ENCODE measurements at places on chromosomes 1 and 21.

DNA sequence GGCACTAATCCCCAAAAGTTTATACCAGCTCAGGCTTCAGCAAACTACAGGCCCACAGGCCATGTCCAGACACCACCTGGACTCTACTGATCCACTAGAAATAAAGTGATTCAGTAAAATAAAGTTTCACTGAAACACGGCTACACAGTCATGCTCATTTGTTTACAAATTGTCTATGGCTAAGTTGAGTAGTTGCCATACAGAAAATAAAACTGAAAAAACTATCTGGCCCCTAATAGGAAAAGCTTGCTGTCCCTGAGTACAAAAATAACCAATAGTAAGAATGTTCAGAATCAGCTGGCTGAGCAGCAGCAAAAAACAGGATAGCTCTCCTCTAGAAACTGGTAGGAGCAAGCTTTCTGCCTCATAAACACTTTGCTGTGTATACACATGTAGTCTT lies 221.5 kb downstream of the RERE start:
- no peak for DNase-seq

GRCh38 chr21:43932005-43932404 lies 67.0 kb downstream of the AGPAT3 start:
- no peak for DNase-seq

DNA sequence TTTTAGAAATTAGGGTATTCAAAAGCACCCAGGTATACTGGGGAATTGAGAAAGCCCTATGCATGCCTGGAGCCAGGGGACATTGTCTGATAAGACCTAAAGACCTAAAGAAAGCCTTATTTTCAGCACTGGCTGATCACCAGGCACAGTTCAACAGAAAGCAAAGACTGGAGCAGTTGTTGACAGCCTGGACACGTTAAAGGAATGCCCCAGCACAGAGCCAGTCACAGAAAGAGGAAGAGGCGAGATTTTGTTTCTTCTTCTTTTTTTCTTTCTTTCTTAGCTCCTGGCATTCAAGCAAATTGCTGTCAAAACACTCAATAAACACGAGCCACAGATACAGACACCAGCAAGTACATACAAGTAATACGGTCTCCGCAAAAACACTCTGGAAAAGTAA lies 40.4 kb downstream of the RNF187 start:
- DNase-seq = no peak

- DNase-seq = no peak
Measured at GRCh38 chr1:159937054-159937750, 8.2 kb downstream of the IGSF9 start.

- no peak for DNase-seq
Measured at GRCh38 chr1:234716908-234717375, 107.0 kb upstream of the IRF2BP2 start.

- no peak for DNase-seq
Measured at GRCh38 chr21:37032293-37032692, 25.8 kb downstream of the RIPPLY3 start.

- DNase-seq = no peak
Measured at GRCh38 chr1:155006601-155007101, 4.0 kb downstream of the ZBTB7B start.

- DNase-seq = no peak
Measured at GRCh38 chr1:205069371-205070125, 14.7 kb downstream of the TMEM81 start.

DNA sequence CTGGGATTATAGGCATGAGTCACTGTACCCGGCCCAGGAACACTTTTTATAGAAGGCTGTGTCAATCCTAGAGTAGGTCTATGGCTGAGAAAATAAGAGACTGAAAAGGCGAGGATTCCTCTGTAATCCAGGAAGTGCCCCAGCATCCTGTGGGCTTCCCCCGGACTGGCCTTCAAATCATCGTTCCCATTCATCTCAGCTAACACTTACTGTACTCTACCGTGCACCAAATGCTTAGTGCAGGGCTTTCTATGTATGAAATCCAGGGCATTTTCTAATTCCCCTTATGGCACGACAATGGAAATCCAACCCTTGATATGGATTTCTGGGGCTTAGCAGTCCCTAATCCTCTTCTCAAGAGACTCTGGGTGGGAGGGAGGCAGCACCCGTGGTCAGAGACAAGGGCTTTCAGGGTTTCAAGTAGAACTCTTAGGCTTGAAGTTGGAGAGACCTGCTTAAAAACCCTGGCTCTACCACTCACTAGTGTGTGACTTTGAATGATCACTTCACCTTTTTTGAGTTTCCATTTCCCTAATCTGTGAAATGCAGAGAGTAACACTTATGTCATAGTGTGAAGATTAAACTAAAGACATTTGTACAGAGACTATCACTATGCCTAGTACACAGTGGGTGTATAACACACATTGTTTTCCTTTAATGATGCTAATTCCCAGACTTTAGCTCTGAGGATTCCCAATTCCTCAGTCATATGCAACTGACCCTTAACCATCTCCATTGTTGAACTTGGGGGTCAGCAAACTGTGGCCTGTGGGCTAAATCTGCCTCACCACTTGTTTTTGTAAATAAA lies 20.3 kb downstream of the MECR start:
- no peak for DNase-seq

- no peak for DNase-seq
Measured at GRCh38 chr1:226063977-226064815, 1.7 kb downstream of the H3-3A start.

DNA sequence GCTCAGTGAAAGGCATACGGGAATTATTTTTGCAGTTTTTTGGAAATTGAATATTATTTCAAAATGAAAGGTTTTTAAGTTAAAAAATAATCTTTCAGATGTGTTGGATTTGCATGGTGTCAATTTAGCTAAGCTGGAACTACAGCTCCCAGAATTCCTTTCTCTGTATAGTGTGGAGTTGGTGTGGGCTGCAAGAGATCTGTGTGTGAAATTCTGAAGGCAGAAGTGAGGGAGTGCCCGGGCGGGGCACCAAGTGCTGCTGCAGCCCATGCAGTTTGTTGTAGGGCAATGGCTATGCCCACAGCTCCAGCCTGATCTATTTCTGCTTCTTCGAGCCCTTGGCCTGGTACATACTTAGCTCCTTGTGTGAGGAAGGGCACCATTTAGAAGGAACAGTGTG lies 60.5 kb upstream of the CSF1 start:
- no peak for DNase-seq

DNA sequence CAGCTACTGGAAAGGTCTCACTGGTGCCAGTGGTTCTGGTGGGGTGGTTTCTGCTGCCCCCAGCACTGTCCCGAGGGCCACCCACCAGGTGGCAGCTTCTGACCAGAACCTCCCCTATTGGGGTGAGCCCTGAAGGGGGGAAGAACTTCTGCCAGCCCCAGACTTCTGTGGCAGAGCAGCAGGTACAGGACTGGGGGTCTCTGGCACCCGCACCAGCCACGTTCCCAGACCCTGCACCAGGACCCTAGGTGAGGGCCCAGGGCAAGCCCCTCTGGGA lies 1.6 kb downstream of the PUSL1 start:
- no peak for DNase-seq

DNA sequence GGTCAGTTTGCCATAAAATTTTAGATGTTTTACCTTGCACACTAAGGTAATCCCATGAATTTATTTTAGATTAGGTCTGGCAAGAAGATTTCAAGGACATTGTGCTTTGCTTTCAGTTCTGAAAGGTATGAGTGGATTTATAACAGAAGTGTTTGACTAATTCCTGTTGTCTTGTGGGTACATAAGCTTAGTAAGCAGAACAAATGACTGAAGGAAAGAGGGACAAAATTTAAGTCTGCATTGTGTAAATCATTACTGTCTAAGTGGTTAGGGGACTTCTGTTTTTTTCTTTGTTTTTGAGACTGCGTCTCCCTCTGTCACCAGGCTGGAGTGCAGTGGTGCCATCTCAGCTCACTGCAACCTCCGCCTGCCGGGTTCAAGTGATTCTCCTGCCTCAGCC lies 60.1 kb downstream of the PKN2 start:
- no peak for DNase-seq

- no peak for DNase-seq
Measured at GRCh38 chr1:234694661-234695060, 84.7 kb upstream of the IRF2BP2 start.

GRCh38 chr1:34529935-34530859 lies 224.7 kb upstream of the GJB5 start:
- no peak for DNase-seq

GRCh38 chr1:89698020-89698560 lies 65.2 kb downstream of the LRRC8C start:
- no peak for DNase-seq

- no peak for DNase-seq
Measured at GRCh38 chr1:86382878-86383277, 13.2 kb downstream of the ODF2L start.

- no peak for DNase-seq
Measured at GRCh38 chr1:156505679-156506298, 5.2 kb upstream of the MEF2D start.

GRCh38 chr1:97137862-97138514 lies 416.4 kb downstream of the PTBP2 start:
- DNase-seq = no peak

GRCh38 chr1:153368495-153368894 lies 6.9 kb downstream of the S100A12 start:
- no peak for DNase-seq

- DNase-seq = no peak
Measured at GRCh38 chr1:200899954-200900867, 5.5 kb downstream of the INAVA start.

GRCh38 chr1:24990779-24991641 lies 60.9 kb upstream of the RUNX3 start:
- DNase-seq = no peak

GRCh38 chr1:248670003-248670402 lies 14.7 kb upstream of the OR2T27 start:
- DNase-seq = no peak

GRCh38 chr1:162191396-162192305 lies 122.2 kb downstream of the NOS1AP start:
- no peak for DNase-seq

- DNase-seq = no peak
Measured at GRCh38 chr1:1915911-1916840, 1.1 kb downstream of the CALML6 start.

- DNase-seq = no peak
Measured at GRCh38 chr21:42467140-42467983, 28.7 kb downstream of the RSPH1 start.

GRCh38 chr1:214683621-214684020 lies 80.6 kb downstream of the CENPF start:
- no peak for DNase-seq

DNA sequence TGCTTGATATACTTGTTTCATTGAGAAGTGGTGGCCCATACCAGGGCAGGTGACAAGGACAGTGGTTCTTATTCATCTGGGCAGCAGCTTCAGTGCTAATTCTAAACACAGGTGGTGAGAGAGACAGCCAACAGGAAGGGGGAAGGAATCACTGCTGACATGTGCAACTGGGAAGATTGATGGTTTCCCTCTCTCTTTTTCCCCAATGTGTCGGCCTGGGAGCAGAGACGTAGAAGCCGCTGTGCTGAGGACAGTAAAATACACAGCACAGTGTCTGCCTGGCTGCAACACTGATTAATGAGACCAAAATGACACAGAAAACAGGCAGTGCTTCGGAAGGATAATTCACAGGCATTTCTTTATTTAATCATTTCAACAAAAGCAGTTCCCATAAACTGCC lies 48.8 kb downstream of the WARS2 start:
- no peak for DNase-seq

- no peak for DNase-seq
Measured at GRCh38 chr1:159675046-159675445, 39.3 kb downstream of the CRP start.

- DNase-seq = no peak
Measured at GRCh38 chr1:207959141-207959825, 48.4 kb upstream of the CD34 start.

- no peak for DNase-seq
Measured at GRCh38 chr1:109242387-109242786, 7.0 kb upstream of the CELSR2 start.

GRCh38 chr1:247387565-247387964 lies 28.4 kb upstream of the NLRP3 start:
- no peak for DNase-seq

GRCh38 chr1:4702464-4702863 lies 48.1 kb downstream of the AJAP1 start:
- no peak for DNase-seq

GRCh38 chr1:154810571-154810970 lies 59.5 kb downstream of the KCNN3 start:
- DNase-seq = no peak

GRCh38 chr1:205800427-205800826 lies 12.6 kb downstream of the SLC41A1 start:
- no peak for DNase-seq

- no peak for DNase-seq
Measured at GRCh38 chr1:76090283-76091203, 16.0 kb downstream of the ST6GALNAC3 start.

GRCh38 chr1:204132718-204133117 lies 19.1 kb downstream of the ETNK2 start:
- no peak for DNase-seq

DNA sequence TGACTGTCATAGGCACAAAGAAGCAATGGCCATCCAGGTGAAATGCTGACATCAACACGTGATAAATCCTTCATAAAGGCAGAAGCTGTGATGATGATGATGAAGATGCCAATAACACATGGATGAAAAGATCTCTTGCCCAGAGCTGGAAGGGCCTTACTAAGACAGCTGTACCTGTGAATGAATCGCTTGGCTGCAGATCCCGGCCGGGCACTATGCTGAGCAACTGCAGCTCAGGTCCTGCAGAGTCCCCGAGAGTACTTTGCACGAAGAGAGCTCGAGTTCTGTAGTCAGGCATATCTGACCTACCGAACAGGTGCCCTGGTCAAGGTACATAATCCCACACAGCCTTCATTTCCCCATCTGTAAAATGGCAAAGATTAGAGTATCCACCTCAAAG lies 48.8 kb downstream of the PGBD5 start:
- DNase-seq = no peak

- no peak for DNase-seq
Measured at GRCh38 chr1:86906419-86906818, 7.5 kb downstream of the SELENOF start.

GRCh38 chr1:203252678-203253077 lies 23.2 kb upstream of the CHIT1 start:
- no peak for DNase-seq

DNA sequence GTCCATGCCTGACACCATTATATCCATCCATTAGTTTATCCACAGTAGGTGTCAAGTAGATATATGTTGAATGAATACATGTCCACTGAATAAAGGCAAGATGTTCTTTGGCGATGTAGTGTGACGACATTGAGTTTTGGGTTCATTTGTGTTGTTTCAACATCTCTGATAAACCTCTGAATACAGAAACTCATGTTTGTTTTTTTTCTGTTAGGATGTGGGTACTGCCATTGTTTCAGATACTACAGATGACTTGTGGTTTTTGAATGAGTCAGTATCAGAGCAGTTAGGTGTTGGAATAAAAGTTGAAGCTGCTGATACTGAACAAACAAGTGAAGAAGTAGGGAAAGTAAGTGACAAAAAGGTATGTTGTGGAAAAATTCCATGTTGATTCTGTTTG lies 28.1 kb downstream of the MDM4 start:
- DNase-seq = no peak

GRCh38 chr1:80666073-80666472 lies 1134.7 kb upstream of the ADGRL2 start:
- no peak for DNase-seq
